ENCODE measurements at places on chromosomes 11 and 22.

- DNase-seq = no peak
These were observed 6.3 kb downstream of the FXYD2 start for GRCh38 chr11:117818041-117818873.

GRCh38 chr11:46537537-46538295, 56.1 kb downstream of the AMBRA1 start:
- peak; percentile 43 for DNase-seq

GRCh38 chr22:50208939-50209892, 8.4 kb downstream of the SELENOO start:
- no peak for DNase-seq

- peak; percentile 80 for DNase-seq
These were observed 270.5 kb upstream of the SORL1-AS1 start for GRCh38 chr11:121723246-121723741.

- DNase-seq = no peak
These were observed 11.0 kb downstream of the OSBPL5 start for GRCh38 chr11:3154001-3154599.

- no peak for DNase-seq
These were observed 88.9 kb downstream of the BMAL1 start for GRCh38 chr11:13366266-13367026.

DNA sequence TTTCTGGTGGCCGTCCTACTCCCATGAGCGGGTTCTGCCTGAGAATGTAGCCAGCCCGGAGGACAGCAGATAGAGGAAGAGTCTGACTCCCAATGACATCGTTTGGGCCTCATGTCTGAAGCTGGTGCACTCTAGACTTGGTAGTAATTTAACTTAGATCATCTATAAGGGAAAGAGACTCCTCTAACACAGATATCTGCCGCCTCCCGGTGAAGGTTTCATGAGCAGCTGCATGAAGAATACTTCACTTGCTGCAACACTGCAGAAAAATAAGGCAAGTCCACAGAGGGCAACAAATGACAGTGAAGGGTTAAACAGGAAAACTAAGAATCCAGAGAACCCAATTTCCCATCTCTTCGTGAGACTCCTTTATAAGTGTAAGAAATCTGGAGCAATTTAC, 5.9 kb upstream of the ARL2 start:
- DNase-seq = no peak

DNA sequence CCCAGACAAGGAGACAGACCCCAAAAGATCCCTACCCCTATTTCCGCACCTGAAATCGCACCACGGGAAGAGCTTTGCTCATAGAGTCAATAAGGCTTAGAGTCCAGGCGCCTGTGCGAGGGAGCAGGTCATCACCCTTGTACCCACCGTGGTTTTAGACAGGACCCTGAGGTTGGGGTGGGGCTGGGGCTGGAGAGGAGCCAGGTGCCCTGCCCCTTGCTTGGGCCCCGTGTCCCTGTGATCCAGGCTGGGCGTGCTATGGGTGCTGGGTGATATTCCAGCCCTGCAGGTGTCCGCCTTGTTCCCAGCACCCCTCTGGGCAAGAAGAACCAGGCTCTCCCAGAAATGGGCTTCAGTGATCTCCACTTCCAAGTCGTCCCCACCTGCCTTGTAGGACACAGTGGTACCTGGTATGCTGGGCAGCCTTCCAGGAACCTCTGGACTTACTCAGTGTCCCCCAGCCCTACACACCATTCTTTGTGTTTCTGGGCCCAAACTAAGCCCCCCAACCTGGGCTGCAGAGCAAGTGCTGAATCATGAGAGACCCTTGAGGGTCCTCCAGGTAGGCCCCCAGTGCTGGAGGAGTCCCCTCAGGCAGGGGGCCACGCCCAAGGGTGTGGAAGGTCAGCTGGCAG, 4.5 kb downstream of the CD81 start:
- DNase-seq = no peak

GRCh38 chr11:12263141-12263693, 114.2 kb upstream of the PARVA start:
- DNase-seq = no peak

GRCh38 chr11:13141731-13142709, 132.9 kb downstream of the RASSF10 start:
- DNase-seq = no peak

DNA sequence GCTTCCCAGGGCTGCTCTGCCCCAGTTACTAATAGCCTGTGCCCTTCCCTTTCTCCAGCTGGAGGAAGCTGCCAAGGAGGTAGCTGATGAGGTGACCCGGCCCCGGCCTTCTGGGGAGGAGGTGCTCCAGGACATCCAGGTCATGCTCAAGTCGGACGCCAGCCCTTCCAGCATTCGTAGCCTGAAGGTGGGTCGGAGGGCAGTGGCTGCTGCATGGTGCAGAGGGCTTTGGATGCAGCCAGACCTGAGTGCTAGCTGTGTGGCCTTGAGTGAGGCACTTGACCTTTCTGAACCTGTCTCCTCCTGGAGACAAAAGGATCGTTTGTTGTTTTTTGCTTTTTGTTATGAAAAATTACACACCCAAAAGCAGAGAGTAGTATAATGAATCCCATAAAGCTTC, 3.4 kb downstream of the MCM5 start:
- no peak for DNase-seq

- no peak for DNase-seq
These were observed 294.3 kb downstream of the OPCML start for GRCh38 chr11:133238027-133238426.

- no peak for DNase-seq
These were observed 274.9 kb upstream of the MPPED2 start for GRCh38 chr11:30861064-30861463.

DNA sequence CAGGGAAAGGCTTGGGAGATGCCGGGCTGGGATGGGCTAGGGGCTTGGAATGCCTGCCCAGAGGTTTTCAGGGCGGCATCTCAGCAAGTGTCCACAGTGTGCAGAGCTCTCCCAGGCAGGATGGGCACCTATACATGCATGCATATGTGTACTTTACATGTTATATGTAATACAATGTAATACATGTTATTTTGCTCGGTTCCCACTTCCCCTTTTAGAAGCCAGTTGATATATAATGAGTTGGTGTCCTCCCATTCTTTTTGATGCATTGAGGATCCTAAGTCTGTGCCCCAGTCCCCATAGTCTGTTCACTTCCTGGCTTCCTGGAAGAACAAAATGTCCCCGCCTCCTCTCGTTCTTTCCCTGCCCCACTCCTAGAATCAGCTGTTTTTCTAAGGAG, 20.1 kb upstream of the EIF3D start:
- DNase-seq = no peak

DNA sequence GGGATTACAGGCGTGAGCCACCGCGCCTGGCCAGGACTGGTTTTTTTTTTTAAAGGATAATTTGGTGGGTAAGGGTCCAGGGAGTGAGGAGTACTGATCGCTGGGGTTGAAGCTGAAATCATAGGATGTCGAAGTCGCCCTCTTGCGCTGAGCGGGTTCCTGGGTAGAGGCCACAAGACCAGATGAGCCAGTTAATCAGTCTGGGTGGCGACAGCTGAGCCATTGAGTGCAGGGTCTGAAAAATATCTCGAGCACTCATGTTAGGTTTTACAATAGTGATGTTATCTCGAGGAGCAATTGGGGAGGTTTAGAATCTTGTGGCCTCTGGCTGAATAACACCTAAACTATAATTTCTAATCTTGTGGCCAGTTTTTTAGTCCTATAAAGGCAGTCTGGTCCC, 7.8 kb downstream of the APOL5 start:
- no peak for DNase-seq

GRCh38 chr11:70603114-70603755, 204.9 kb downstream of the CTTN start:
- no peak for DNase-seq

Measured in NCI-H1092 (cell line).